Foreskin keratinocyte (primary cell): ENCODE measurements at places on chromosomes 7 and 10. TPM values are rescaled to one million over a fixed set of nuclear protein-coding genes. Genes with fewer than 3 reads are reported as not detected.
A peak's percentile ranks its signal among the peaks of the same experiment; 100 is the strongest.

GRCh38 chr10:76178532-76179292 lies 747.3 kb downstream of the LRMDA start:
- peak; percentile 73 for DNase-seq

GRCh38 chr7:139060695-139061237 lies 24.9 kb upstream of the ZC3HAV1L start:
- no peak for DNase-seq

- no peak for DNase-seq
Observed at GRCh38 chr10:20976891-20977290, 79.8 kb upstream of the NEBL start.

- DNase-seq = no peak
Observed at GRCh38 chr10:36175954-36176353, 533.9 kb upstream of the FZD8 start.

DNA sequence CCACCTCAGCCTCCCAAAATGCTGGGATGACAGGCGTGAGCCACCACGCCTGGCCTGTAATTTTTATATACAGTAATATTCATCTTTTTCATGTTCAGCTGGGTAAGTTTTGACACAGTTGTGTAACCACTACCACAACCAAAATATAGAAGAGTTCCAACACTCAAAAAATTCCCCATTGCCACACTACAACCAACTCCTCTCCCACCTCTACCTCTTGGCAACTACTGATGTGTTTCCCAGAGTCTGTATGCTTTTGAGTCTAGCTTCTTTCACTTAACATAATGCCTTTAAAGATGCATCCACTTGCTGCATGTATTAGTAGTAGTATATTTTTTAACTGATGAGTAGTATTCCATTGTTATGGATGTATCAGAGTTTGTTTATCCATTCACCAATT lies 90.7 kb downstream of the SRPK2 start:
- no peak for DNase-seq

DNA sequence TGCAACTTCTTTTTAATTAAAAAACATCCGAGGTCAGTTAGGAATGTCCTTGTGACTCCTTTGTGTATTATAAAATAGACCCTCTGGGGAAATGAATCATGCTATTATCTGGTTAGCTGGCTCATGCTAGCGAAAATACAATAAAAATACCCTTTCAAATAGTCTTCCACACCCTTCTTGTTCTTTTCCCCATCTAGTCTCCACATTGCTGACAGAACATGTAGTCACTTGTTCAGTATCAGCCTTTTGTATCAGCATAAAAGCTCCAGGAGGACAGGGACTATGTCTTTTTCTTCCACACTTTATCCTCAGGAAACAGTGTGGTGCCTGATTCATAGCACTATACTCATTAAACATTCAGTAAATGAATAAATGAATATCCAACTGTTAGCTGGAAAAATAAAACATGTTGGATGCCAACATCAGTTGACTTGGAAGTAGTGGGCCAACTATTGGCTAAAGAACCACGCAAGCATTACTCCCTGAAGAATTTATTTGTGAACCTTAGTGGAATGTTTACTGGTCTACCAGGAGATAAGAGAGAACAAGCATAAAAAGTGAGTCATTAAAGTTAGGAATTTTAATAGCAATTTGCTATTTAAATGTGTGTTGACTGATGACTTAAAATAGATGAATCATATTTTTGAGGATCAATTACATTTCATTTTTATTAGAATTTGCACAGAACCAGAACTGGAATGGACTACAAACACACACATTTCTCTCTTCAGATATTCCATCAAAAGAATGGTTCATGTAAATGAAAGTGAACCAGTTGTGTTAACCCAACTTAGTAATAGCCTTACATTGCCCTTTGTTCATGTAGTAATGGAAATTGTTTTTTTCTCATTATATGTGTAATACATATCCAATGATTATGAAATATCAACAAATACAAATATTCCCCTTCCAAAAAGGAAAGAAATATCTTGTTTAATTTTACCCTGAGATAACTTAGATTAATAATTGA lies 129.6 kb downstream of the DKK1 start:
- peak; percentile 98 for DNase-seq

DNA sequence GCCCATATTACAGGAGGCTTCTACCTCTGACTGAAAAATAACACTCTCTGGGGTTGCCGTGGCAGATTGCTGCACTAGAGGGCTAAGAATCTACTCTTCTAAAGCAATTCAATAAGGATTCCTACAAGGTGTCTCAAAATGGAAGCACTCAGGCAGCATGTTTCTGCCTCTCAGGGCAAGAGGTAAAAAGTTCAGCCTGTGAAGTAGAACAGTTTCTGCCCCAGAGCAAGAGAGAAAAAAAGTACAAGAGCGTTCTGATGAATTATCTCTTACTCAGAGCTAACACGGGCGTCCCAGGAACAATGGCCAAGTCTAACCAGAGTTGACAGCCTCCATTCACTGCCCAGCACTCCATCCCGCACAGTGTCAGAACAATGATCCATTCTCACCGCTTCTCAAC lies 71.3 kb upstream of the TES start:
- peak; percentile 77 for DNase-seq

DNA sequence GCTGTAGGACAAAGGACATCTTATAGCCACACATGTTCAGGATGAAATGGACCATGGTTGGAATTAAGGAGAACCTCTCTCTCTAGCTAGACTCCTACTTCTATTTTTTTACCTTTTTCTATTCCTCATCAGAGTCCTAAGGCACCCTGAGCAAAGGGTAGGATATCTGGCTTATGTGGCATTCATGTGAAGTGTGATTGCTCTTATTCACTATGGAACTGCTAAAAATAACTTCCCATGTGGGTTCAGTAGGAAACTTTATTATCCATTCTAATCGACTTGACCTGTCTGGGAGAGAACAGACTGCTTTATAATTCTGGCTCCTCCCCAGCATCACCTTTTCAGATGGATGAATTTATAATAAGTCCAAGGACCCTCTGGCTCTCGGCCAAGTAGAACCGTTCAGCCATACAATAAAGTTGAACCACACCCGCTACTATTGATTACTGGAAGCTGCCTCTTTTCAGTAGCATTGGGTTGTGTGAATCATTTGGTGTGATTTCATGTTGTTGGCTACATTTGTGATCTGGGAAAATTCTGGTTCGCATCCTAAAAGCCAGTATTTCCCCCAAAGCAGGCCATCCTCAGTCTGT lies 117.5 kb downstream of the NRF1 start:
- no peak for DNase-seq

GRCh38 chr10:103277713-103278536 lies 987 bp downstream of the INA start:
- no peak for DNase-seq

DNA sequence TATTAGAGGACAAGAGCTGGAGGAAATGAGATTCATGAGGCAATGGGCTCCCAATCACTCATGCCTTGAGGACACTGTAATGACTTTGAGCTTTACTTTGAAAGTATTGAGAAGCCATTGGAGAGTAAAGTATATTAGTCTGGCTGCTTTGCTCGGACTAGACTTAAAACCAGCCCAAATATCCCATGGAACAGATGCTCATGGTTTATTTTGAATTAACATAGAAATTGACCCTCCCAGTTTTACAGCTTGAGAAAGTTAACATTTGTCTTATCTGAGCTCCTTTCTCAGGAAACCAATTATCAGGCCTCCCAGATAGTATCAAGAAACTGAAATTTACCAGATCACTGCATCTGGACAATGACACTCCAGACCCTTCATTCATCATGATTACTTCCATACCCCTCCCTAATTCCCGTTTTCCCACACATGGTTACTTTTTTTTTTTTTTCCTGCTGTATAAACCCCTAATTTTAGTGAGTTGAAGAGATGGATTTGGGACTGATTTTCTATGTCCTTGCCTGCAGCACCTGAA lies 270.8 kb upstream of the SMIM30 start:
- DNase-seq = no peak

DNA sequence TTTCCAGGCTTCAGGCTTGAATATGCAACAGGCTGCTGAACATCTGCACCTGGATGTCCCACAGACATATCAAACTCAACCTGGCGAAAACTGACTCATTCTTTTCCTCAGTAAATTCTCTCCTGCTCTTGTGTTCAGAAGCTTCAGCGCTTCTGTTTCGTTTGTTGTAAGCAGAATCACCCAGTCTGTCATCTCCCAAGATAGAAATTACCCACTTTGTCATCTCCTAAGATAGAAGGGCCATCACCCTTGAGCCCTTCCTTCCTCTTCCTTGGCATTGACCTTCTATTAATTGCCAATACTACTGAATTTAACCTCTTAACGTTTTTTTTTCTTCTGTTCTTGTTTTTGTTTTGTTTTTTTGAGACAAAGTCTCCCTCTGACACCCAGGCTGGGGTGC lies 59.7 kb downstream of the CPED1 start:
- no peak for DNase-seq

GRCh38 chr10:71074176-71074755 lies 138.1 kb upstream of the UNC5B start:
- peak; percentile 69 for DNase-seq

DNA sequence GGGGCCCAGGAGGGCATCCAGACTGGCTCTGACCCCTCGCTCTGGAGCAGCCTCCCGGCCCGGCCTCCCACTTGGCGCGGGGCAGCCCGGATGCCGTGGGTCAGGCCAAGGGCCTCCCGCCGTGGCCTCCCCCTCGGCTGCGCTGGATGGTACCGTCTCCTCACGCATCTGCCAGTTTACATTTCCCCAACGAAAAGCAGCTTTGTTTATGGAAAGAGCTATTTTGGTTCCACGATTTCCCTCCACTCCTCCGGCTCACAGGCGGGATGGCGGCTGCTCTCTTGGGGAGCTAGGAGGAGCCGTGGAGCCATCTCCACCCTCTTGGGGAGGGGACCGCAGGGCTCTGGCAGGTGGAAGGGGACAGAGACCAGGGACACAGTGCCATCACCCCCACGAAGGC lies 93.2 kb upstream of the MYL10 start:
- DNase-seq = no peak

GRCh38 chr7:100091411-100092181 lies 2.8 kb downstream of the COPS6 start:
- DNase-seq = no peak

- DNase-seq = no peak
Observed at GRCh38 chr7:100781255-100781654, 46.1 kb downstream of the EPHB4 start.

- DNase-seq = no peak
Observed at GRCh38 chr7:134605978-134606923, 40.4 kb upstream of the BPGM start.

GRCh38 chr7:2063563-2064260 lies 169.0 kb downstream of the MAD1L1 start:
- no peak for DNase-seq

GRCh38 chr7:14842523-14842922 lies 60.0 kb downstream of the DGKB start:
- DNase-seq = no peak

DNA sequence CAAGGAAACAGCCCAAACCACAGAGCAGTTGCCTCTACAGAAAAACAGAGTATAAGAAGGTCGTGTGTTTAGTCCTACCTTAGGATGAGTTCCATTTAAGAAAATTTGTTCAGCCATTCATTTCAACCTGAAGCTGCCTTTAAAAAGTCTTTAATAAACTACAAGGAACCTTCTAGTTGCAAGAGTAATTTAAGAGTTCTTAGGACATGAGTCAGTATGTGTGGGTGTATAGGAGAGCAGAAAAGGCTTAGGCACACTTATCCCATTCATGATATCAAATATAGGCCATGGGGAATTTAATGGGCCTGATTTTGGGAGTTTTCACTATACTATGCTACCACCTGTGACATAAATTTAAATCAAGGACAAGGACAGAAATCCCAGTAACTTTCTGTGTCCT lies 496.8 kb downstream of the TFEC start:
- DNase-seq = no peak

- no peak for DNase-seq
Observed at GRCh38 chr7:6294839-6295238, 22.4 kb upstream of the CYTH3 start.

GRCh38 chr7:123433665-123434064 lies 100.7 kb downstream of the IQUB start:
- DNase-seq = no peak

DNA sequence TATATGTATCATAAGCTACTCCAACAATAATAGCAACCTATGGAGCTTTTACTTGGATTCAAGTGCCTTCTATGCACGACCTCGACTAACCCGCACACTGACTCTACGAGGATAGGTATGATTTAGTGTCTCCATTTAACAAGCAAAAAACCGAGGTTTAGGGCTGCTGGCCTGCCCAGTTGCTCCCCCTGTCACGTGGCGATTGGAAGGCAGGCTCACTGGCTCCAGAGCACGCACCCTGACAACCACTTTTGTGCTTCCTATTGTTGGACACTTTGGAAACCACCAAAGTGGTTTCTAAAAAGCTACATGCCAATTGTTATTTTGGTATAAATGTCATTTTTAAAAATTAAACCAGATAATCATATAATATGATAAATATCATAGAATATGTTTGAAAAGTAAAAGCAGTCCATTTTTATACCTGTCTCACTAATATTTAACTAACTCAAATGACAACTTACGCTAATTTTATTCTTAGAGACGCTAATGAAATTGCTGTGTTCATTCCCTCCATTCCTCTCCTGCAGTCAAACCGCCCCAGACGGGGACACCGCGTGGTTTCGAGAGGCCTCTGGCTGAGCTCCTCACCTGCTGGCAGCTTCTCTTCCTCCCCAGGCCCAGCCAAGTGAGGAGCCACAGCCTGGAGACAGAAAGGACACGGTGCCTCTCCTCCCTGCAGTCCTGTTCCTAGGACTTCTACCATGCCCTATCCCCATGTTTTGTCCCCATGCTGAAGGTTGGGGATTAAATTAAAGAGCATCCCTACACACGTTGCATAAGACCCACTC lies 22.2 kb upstream of the RHEB start:
- DNase-seq = no peak

GRCh38 chr7:99505324-99505662 lies 831 bp downstream of the ZKSCAN5 start:
- DNase-seq = no peak

DNA sequence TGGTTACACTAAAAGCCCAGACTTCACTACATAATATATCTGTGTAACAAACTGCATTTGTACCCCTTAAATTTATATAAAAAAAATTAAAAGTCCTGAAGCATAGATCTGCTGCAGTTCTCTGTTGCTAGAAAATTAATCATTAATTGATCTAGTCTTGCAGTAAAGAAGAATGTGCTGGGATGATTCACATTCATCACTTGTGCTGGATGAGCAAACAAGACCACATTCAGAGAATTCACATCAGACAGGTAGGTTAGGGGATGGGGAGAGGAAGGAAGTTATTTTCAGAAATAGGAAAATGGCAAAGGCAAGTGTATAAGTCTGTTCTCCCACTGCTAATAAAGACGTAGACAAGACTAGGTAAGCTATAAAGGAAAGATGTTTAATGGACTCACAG lies 1019.0 kb downstream of the KCNMA1 start:
- no peak for DNase-seq

INA gene
- 0.85 and 1.5 TPM in 2 replicates for total RNA-seq

DNAH11 gene
- total RNA-seq = not detected in 2 replicates

LRIT1 gene
- total RNA-seq = not detected in 2 replicates

MYPN gene
- total RNA-seq = 0.03 TPM in 1 of 2 replicates, not detected in the other

PILRA gene
- 0.25 and 0.37 TPM in 2 replicates for total RNA-seq

TFPI2 gene
- total RNA-seq = 21.8 and 67.5 TPM in 2 replicates

TWIST1 gene
- 0.28 and 0.31 TPM in 2 replicates for total RNA-seq

CALN1 gene
- not detected in 2 replicates for total RNA-seq
